ENCODE measurements at places on chromosomes 11 and 22.
A peak's percentile ranks its signal among the peaks of the same experiment; 100 is the strongest.

DNA sequence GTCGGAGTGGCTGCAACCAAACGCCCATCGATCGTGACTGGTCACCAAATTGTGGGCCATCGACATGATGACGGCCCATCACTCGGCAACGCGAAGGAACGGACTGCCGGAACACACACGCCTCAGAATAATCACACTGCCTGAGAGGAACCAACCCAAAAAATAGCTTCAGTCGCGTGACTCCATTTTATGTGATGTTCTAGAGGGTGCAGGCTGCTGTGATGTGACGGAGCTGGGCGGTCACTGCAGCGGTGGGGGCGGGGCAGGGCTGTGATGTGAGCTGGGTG is 174.6 kb downstream of the CTTN start:
- DNase-seq: no peak

GRCh38 chr11:45105233-45105983 is 41.0 kb upstream of the PRDM11 start:
- DNase-seq: peak; percentile 56

DNA sequence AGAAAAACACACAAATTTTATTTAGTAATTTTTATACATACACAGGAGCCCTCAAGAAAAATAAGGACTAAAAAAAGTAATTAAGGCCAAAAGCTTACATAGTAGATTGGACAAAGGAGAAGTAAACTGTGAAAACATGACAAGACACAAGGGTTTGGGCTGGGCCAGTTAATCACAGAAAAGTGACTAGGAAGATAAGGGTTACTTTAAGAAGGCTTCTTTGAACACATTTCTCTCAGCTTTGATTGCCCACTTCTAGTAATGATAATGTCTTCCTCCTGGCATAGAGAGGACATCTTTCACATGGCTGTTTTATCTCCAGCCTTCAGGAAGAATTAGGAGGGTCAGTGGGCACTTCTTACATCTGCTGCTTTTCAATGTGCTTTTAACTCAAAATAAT is 3.4 kb downstream of the RNF141 start:
- DNase-seq: no peak

GRCh38 chr11:85811624-85812023 is 683 bp upstream of the SYTL2 start:
- DNase-seq: no peak

- no peak for DNase-seq
These were observed 55.7 kb downstream of the APIP start for GRCh38 chr11:34860518-34860917.

Measured in iris pigment epithelial cell (primary cell).